ENCODE measurements at places on chromosomes 5 and 9.

DNA sequence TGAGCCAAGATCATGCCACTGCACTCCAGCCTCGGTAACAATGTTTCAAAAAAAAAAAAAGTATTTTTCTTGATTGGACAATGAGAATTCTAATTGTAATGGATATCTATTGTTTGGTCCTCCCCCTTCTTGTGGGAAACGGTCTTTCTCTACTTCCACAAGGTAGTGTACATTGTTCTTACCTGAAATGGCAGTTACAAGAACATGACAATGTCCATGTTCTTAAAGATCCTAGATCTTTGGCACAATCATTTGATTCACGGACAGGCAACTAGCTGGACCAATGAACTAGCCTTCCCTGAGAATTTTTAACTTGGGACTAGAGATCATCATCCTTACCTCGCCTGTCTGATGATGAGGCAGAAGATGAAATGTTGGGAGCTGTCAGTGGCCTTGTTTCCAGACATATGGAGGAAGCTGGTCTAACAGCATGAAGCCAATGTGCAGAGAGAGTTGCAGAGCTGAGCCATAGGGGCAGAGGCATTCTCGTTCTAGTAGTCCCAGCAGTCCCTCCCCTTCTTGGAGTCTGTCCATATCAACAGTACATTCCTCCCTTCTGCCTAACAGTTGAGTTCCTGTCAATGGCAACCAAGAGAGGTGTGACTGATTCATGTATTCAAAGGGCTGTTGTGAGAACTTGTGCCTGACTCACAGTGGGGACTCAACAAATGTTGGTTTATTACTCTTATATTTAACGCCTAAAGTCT, 2.1 kb upstream of the MARCHF6 start:
- no peak for DNase-seq

GRCh38 chr9:124506931-124507879, at the start of gene NR5A1:
TSS of gene NR5A1 (minus strand) at chr9:124507399. CDS start at chr9:124503395, 4,004 bp downstream.
- no peak for DNase-seq

GRCh38 chr9:97791542-97791941, 61.5 kb upstream of the FOXE1 start:
- DNase-seq, result no peak

DNA sequence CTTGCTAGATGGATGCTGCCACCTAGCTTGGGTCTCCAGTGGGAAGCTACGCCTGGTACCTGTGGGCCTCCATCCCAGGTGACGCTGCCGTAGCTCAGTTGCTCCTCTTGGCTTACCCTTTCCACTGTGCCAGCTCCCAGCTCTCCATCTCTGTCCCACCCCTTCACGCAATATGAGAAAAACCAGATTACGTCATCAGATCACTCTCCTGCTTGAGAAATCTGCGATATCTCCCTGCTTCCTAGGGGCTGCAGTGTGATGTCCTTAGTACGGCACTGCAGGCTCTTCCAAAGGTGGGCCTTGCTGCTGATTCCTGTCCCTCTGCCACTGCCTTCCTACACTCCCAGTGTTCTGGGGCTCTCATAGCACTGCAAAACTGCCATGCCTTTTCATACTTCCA, 28.9 kb downstream of the NSG2 start:
- DNase-seq, result no peak

DNA sequence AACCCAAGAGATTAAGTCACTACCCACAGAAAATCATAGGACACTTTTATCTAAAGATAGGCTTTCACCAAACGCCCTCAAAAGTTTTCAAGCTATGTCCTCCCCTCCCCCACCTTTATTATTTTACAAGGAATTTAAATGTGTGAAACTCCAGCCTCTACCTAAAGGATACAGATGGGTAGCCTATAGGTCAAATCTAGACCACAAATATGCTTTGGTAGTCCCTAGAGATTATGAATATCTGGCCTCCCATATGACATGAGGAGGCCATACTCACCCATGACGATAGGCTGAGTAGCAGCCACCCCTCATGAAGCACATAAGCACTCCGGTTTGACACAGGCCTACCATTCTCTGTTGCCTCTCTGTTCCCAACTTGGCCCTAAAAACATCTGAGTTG, 11.9 kb downstream of the SIL1 start:
- no peak for DNase-seq

GRCh38 chr5:36045895-36046294, 20.8 kb downstream of the UGT3A2 start:
- no peak for DNase-seq

DNA sequence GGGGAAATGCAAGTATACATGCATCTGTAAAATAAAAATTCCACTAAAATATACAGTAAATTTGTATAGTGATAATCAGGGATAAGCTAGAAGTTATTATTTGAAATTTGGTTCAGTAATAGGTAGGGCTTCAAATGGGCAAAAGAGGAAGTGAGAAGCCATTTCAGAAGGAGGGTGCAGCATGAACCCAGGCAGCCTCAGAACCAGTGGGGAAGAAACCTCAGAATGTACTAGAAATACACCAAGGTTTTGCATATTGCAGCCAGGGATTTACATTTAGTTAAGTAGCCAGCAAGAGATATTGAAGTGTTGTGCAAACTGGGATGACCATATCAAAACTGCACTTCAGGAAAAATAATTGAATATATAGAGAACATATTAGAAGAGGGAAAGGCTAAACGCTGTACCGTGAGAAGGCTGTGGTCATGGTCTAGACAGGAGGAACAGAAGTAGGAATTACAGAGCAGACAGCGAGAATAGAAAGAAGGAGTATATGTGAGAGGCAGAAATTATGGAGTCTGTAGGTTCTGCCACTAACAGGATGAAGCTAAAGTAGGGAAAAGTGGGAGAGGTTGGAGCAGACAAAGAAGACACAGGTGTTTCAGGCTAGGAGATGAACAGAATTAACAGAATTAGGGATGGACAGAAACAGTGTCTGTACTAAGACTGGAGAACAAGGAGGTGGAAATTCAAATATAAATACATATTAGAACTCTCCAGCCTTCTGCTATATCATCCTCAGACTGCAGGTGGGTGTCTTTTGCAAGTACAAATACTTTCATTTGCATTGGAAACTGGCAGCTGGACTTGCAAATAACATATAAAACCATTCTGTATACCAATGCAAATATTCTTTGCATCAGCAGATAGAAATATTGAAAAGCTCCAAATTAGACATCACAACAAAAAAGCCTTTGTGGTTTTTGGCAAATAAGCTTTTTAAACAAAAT, 335.6 kb downstream of the ZNF608 start:
- no peak for DNase-seq

GRCh38 chr9:136147890-136148714, 29.4 kb upstream of the TMEM250 start:
- DNase-seq, result no peak

GRCh38 chr9:86632537-86632936, 278.3 kb upstream of the TUT7 start:
- DNase-seq, result no peak

GRCh38 chr9:121865884-121866283, 214.4 kb downstream of the DAB2IP start:
- no peak for DNase-seq

- no peak for DNase-seq
Measured at GRCh38 chr9:91207729-91208418, 153.8 kb downstream of the AUH start.
